ENCODE measurements at places on chromosomes 6 and 20. TPM values are rescaled to one million over a fixed set of nuclear protein-coding genes. Genes with fewer than 3 reads are reported as not detected.

ME1 gene
- total RNA-seq, result 83.6 TPM

FAM83C gene
- total RNA-seq, result not detected

CENPW gene
- total RNA-seq, result 12.1 TPM

DNA sequence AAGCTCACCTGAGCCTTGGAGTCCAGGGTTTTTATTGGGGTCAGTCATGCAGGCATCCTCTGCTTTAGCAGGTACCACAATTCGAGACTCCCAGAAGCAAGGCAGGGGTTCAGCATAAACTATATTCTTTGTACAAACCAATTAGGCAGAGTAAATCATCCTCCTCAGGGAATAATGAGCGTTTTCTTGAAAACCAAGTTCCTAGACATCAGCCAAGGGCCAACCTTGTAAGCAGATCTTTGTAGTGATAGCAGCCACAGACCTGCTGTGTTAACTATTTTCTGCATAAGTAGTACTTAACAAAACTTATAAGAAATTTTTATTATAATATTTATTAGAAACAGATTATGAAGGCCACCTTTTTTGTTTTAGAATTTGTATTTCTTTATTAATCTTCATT is 74.7 kb downstream of the STXBP5 start:
- no peak for DNase-seq

TFAP2A gene
- 26.6 TPM for total RNA-seq

ZBTB22 gene
- total RNA-seq, result 22.1 TPM

GRCh38 chr6:154429711-154430110 is 73.1 kb upstream of the IPCEF1 start:
- no peak for DNase-seq

- no peak for DNase-seq
Measured at GRCh38 chr6:35229304-35229703, 15.5 kb downstream of the SCUBE3 start.

- no peak for DNase-seq
Measured at GRCh38 chr20:45300961-45301360, 5.7 kb upstream of the RBPJL start.

GRCh38 chr6:37162740-37163139 is 7.2 kb upstream of the PIM1 start:
- DNase-seq, result no peak

RPS6KA2 gene
- total RNA-seq, result 127 TPM

- DNase-seq, result no peak
Measured at GRCh38 chr20:39825524-39825923, 863.4 kb downstream of the DHX35 start.

- no peak for DNase-seq
Measured at GRCh38 chr6:160069050-160069454, 52.6 kb upstream of the SLC22A1 start.

- DNase-seq, result no peak
Measured at GRCh38 chr6:40346246-40346645, 240.9 kb downstream of the LRFN2 start.

FAM209B gene
- not detected for total RNA-seq

- no peak for DNase-seq
Measured at GRCh38 chr6:88919032-88919431, 44.4 kb downstream of the RNGTT start.

OPRM1 gene
- total RNA-seq, result not detected

DNA sequence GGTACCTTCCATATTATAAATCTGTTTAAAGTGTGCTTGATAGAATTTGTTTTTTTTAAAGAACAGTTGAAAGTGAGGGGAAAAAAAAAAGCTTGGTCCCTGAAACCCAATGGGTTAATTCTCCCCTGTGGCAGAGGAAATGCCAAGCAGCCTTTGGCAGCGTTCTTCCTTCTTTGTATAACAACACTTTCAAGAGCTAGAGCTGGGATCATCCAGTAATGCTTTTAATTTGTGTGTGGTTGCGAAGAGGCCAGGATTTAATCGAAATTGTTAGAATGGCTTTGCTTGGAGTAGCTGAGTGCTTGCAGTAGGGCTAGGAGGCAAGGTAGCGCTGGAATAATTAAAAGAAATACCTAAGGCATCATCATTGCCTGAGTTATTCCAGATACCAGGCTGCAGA is 692.0 kb downstream of the DHX35 start:
- DNase-seq, result no peak

UNC5CL gene
- total RNA-seq, result 0.36 TPM

GRCh38 chr20:25669826-25670422 is 26.7 kb downstream of the ZNF337 start:
- DNase-seq, result no peak

GRCh38 chr6:8506126-8506525 is 70.8 kb upstream of the SLC35B3 start:
- no peak for DNase-seq

DNA sequence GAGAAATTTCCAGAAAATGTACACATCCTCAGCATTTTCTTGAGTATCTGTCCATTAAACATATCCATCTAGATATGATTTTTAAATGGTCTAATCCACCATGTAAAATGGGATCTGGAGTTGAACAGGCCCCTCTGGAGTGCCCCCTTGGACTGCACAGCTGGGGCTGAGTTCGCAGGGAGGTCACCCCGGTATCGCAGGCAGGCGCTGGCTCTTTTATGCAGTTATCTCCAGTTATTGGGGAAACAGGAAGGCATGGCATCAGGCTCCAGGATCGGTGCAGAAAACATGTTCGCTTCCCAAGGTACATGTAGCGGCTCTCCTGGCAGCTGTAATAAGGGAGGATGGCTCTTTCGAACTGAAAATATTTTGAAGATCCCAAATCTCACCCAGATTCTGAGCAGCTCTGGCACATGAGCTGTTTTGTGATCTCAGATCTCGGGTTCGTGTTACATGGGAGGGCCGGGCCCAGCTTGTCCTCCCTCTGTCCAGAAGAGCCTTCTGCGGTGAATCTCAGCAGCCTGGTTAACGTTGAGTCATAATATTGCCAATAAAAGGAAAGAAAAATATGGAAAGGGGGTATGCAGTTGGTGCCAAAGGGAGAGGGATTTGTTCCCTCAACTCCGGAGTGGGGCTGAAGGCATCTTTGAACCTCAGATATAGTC is 167.7 kb downstream of the EYA2 start:
- DNase-seq, result no peak

PBOV1 gene
- total RNA-seq, result not detected

GRCh38 chr6:85035766-85036165 is 271.4 kb upstream of the TBX18 start:
- DNase-seq, result no peak

GRCh38 chr6:107290491-107290890 is 168.9 kb downstream of the PDSS2 start:
- DNase-seq, result no peak

GRM1 gene
- not detected for total RNA-seq

DEFB121 gene
- not detected for total RNA-seq

DNA sequence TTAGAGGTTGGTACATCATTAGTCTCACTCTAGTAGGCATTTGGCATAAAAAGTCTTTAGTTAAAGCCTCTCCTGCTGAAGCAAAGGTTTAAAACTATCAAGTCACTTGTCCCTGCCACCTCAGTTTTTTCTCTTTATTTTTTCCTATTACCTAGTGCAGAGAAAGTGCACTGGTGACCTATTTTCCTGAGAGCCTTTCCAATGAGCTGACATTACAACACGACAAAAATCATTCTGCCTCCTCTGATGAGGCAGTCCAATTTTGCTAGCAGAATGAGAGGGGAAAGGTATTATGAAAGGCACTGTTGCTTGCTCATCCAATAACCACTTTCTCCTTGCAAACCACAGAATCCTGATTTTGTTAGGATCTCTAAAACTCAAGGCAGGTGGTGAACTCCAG is 73.3 kb upstream of the SGK1 start:
- DNase-seq, result no peak

- DNase-seq, result no peak
Measured at GRCh38 chr6:56957856-56958255, 2.9 kb downstream of the BEND6 start.

DNA sequence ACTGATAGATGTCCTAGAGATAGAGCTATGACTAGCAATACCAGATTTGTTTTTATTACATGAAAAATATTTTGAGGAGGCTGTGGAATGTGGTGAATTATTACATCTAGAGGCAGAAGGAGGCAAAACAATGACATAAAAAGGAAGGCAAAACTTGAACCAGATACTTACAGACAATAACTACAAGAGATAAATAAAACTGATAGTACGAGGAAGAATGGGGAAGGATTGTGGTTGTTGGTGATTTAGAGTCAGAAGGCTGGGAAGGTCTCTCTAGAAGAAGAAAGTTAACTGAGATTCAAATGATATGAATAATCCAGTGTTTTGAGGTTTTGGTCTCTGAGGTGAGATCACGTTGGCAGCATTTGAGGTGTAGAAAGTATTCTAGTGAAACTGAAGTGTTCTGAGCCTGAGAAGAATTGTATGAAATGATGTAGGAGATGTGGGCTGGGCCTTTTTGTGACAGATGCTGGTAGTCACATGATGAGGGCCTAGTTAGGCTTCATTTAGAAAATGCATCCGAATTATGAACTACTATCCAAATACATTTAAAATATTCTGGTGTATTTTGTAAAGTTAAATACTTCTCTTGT is 589.1 kb downstream of the EYS start:
- DNase-seq, result no peak

RIPPLY2 gene
- total RNA-seq, result not detected

- peak; percentile 69 for DNase-seq
Measured at GRCh38 chr6:158938811-158939254, 61.2 kb downstream of the RSPH3 start.

DNA sequence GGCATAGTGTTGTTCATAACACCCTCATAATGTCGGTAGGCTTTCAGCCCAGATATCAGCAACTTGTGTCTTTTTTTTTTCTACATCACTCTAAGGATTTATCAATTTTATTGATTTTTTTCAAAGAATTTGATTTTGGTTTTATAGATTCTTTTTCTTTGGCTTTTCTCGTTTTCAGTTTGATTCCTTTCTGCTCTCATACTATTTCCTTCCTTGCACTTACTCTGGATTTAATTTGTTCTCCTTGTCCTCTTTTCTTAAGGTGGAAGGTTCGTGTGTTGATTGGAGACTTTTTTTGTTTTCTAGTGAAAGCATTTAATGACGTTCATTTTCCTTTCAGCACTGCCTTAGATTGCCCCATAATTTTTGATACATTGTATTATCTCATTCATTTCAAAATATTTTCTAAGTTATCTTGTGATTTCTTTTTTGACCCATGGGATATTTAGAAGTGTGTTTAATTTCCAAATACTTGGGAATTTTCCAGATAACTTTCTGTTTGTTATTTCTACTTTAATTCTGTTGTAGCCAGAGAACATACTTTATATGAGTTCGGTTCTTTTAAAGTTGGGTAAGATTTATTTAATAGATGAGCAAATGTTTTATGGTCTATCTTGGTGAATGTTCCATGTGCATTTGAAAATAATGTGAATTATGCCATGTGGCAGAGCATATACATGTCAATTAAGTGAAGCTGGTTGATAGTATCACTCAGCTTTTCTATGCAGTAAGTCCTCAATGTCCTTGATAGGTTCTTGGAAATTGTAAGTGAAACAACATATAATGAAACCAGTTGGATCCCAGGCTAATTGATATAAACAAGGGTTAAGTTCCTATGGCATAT is 62.8 kb downstream of the IRF4 start:
- DNase-seq, result no peak

DNA sequence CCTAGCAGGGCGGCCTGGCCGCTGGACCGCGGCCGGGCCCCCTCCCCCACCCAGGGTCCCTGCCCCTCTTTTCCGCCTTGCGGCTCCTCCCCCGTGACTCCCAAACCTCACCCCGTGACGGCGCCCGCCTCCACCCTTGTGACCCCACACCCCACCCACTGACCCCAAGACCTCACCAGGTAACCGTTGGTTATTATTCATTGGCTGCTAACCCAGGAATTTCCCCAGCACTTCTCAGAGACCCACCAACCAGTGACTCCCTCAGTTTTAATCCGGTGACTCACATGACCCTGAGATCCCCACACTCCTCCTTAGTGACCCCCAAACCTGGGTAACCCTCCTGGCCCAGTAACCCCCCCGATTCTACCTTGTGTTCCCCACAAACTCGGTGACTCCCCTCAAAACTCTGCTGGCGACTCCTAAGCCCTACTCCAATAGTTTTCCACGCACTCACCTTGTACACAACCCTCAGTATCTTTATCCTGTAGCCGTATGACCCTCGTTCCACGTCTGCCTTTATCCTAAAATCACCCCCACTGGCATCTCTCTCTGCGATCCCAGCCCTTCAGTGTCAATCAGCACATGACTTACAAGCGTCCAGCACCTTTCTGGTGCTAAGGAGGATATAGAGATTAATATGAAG is 534 bp downstream of the ZNF76 start:
- no peak for DNase-seq

DNA sequence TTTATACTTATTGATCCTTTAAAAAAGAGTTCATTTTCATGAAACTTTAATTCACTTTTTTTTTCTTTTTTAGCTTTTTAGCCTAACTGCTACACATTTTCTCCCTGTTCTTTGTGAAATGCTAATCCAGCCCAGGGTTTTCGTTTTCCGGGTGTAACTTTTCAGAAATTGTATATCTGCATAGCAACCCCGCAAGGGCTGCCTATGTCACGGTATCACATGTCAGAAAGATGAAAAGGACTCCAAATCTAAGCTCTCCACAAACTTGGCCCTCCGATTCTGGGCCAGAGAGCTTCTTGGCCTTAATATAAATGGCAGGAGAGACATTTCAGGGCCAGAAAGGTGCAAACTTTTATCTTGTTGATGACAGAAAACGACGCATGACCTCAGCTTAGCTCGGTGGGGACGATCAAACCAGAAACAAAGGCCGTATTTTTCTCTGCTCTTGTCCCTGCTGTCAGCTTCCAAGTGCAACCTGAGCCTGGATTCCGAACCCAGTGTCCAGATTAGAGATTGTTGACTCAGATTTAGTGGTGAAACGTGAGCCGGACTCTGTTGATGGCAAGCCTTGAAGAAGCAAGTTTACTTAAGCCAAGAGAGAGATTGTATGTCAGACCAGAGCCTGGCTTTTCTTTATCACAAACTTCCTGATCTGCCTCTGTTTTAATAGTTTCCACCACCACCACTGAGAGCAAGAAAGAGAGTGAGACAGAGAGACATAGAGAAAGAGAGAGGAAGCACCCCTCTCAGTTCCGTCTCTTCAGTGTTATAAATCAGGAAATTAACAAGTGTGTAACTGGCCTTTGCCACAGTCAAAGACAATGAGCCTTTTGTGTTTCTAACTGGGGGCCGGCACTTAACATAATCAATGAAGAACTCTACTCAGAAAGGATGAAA is 157.8 kb downstream of the SCML4 start:
- DNase-seq, result no peak

Measured in chondrocyte (in vitro differentiated cells).